ENCODE measurements at places on chromosomes 5 and 9.

- DNase-seq: no peak
These were observed 607 bp downstream of the UQCRQ start for GRCh38 chr5:132867046-132867451.

- peak; percentile 8 for DNase-seq
These were observed 368.1 kb upstream of the CTNND2 start for GRCh38 chr5:12272389-12272788.

DNA sequence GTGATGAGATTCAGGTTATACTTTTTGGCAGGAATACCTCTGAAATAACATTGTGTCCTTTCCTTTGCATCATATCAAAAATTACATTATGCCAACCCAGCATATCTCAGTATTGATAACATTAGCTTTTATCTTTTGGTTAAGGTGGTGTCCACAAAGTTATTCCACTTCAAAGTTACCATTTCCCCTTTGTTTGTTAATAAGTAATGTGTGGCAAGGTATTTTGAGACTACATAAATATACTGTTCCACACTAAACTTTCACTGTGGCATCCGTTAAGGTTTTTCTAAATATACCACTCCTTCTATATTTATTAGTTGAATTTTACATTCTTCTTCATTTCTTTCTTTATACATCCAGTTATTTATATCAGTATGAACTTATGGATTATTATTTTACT, 14.1 kb upstream of the ARHGEF37 start:
- no peak for DNase-seq

DNA sequence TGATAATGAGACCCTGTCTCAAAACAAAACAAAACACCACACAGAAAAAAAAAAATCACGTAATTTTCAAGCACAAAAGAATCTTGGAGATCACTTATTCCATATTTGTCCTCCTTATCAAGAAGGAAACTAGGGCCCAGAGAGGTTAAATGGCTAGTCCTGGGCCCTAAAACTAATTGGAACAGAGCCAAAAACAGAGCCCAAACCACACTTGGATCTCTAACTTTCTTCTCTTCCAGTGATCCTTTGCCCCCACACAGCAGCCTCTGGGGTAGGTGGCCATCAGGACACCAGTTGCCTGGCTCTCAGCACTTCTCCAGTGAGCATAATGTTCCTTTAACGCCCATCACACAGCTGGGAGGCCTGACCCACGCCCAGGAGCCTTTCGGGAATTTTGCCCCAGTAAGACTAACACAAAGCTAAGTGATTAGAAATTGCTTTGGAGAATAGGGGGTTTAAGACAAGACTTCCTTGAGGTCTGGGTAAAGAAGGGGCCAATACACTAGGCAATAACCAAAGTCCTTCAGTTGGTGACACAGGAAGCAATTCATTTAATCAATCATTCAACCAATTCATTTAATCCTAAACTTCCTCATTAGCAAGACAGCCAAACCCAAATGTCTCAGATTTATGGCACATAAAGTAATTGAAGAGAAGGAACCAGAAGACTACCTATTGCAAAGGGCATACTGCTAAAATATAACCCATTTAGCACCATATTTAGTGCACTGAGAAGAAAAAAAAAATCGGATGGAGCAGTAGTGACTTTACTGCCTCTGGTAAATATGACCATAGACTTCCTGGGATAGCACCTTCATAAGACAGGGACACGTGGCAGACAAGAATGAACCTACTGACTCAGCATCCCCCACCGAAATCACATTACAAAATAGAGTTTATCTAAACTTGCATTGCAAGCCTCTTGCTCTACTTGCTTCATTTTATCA, 77.8 kb downstream of the ZNF608 start:
- no peak for DNase-seq

GRCh38 chr9:105697871-105698270, 3.5 kb downstream of the TMEM38B start:
- DNase-seq: no peak

DNA sequence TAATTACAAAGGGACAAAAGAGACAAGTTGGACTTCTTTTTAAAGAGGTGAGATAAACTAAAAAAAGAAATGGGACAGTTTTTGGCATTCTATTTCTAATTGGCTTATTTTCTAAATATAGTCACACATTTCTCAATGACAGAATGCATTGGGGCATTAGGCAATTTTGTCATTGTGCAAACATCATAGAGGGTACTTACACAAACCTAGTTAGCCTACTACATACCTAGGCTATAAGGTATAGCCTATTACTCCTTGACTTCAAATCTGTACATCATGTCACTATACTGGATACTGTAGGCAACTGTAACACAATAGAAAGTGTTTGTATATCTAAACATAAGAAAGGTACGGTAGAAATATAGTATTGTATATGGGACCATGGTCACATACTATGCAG, 56.1 kb downstream of the LSM11 start:
- DNase-seq: no peak

DNA sequence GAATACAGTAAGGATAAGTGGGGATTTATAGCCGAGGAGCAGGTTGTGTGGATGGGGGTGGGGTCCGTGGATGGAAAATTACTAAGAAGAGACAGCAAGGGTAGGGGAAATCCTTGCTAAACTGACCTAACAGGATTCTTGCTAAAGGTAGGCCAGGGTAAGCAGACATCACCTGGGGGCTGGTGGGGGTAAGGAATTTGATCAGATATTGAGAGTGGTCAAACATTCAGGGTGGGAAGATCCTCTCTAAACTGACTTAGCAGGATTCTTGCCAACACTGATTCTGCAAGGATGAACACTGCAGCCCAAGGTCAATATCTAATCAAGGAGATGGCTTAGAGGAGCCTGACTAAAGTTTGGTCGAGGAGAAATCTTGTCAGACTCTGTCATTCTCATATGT, 2.7 kb upstream of the PLGRKT start:
- DNase-seq: no peak

DNA sequence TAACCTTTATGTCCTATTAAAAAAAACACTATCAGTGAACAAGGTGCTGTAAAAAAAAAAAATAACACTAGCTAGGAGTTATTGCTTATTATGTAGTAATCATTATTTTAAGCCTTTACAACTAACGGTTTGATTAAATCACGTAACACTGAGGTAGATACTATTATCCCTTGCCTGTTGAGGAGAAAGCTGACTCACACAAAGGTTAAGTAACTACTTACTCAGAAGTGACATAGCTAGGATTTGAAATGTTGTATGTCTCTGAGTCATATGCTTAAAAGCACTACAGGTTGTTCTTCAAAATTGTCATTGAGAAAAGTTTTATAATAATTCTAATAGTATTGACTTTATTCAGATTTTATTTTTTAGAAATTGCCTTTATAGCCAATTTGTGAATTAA, 8.8 kb downstream of the TENT2 start:
- DNase-seq: peak; percentile 5

GRCh38 chr5:115072266-115073064, 97.2 kb downstream of the TRIM36 start:
- no peak for DNase-seq

DNA sequence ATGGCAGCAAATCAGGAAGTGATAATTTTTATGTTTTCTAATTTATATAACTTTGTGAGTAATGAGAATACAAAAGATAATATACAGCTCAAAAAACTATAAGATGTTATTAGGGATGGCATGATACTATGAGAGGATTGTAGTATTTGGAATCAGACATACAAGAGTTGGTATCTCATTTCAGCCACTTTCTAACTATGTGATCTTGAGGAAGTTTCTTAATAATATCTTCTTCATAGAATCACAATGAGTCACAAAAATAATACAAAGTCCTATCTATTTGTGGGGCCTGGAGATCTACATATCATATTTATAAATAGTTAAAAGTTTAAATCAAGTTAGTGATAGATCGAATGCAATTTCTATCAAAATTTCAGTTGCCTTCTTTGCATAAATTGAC, 23.7 kb upstream of the TMED7 start:
- DNase-seq: no peak

- no peak for DNase-seq
These were observed 293.0 kb downstream of the ZNF608 start for GRCh38 chr5:124453221-124454051.

DNA sequence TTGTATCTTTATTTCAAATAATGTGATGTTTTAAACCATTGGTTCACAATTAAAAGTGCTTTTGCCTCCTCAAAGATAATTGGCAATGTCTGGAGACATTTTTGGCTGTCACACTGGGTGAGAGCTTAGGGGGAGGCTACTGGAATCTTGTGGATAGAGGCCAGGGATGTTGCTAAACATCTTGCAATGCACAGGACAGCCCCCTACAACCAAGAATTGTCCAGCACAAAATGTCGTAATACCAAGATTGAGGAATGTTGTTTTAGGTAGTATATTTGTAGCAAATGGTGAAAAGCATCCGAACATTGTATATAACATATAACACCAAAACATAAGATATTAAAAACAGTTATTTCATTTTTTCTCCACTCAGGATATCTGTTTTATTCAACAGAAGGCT, 99.8 kb downstream of the SLC44A1 start:
- DNase-seq: no peak

DNA sequence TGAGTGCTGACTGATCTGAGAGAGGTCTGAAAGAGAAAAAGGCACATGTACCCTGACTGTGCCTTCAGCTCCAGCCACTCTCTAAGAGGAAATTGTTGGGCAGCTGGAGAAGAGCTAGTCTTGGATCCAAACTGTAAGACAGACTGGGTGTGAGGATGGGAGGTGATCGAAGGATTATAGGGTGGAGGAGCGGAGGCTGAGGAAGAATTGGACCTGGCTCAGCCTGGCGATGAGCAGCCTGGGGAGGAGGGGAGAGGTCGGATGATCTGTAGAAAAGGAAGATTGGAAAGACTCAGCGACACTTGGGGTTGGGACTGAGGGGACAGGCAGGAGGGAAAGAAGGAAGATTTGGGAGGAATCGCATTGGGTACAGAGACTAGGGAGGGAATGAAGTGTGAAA, 98.6 kb upstream of the SLC25A48 start:
- DNase-seq: no peak

DNA sequence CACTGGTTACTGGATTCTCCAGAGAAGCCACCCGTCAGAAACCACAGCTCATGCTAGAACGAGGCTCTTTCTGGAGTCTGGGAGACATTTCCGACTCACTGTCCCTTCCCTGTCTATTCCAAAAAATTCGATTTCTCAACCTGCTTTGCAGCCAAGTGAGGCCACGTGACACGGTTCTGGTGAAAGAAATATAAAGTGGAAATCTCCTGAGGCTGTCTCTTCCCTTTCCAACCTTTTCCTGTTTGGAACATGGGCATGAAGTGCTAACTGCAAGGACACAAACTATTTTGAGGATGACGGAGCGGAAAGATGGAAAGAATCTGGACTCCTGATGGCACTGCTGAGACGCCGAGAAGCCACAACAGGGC, 6.1 kb upstream of the PTGS1 start:
- DNase-seq: no peak

- no peak for DNase-seq
These were observed 8.7 kb upstream of the CDKN2AIPNL start for GRCh38 chr5:134420343-134420742.

GRCh38 chr9:16848179-16848578, 22.3 kb downstream of the BNC2 start:
- DNase-seq: no peak

GRCh38 chr5:149215478-149216090, 56.1 kb upstream of the AFAP1L1 start:
- DNase-seq: no peak

- DNase-seq: no peak
These were observed 1035.7 kb upstream of the DMAC1 start for GRCh38 chr9:8835291-8835690.

GRCh38 chr5:74061292-74061691, 435.3 kb downstream of the ARHGEF28 start:
- no peak for DNase-seq

DNA sequence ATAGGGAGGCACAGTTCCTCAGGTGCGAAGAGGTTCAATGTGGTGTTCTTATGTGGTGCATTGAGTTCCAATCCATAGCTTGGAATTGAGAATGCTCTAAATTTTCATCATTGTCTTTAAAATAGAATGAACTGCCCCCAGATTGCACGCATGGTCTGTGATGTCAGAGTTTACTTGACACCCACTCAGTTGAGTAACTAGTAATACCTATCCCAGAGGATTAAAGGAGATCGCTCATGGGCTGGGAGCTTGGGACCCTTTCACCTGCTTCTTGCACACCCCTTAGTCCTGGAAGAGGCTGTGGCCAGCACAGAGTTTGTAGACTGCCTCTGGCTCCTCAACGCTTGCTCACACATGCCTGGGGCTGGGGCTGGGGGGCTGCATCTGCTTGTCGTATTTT, 95.1 kb upstream of the OTULINL start:
- no peak for DNase-seq

- no peak for DNase-seq
These were observed 140.9 kb downstream of the SYK start for GRCh38 chr9:90942555-90942954.

GRCh38 chr9:92463387-92463786, 18.9 kb downstream of the ASPN start:
- DNase-seq: no peak

DNA sequence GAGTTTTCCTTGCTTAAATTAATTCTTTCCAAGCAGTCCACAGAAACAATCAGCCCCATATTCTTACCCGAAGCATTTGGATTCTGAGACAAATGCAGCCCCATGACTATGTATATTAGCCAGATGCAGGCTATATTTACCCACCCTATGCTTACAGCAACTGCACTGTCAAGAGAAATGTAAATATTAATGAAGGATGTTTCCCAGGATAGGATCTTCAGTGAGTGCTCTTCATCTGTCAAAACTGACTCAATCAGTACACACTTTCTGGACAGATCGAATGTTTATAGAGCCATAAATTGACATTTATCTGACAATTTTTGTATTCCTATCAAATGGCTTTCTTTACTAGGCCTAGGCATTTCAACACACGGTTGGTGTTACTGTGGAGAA, 725.3 kb upstream of the SEMA6A start:
- no peak for DNase-seq

GRCh38 chr5:56640763-56641406, 174.5 kb upstream of the MAP3K1 start:
- no peak for DNase-seq

DNA sequence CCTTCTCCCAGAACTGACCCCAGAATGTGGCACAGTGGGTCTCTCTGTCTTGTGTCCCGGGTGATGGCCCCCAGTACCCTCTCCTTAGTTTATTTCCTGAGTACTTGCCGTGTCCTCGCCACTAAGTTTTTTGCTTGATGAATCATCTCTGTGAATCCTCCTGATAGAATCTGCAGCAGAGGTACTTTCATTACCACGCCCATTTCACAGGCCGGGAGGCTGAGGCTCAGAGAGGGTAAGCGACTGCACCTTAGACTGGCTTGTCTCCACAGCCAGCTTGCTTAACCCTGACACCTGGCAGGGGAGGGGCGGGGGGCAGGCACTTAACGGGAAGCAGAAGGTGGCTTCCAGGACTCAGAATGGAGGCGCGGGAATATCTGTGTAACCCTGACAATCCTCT, 7.9 kb upstream of the IER5L start:
- no peak for DNase-seq

All from hepatocyte (in vitro differentiated cells).